Stimulated activated CD4-positive, alpha-beta T cell treated with anti-CD3 and anti-CD28 coated beads, Interleukin-1b, Interleukin-23, amount 100 ng/mL, for 48 hours (primary cell): ENCODE measurements at places on chromosomes 7 and 10.

- DNase-seq, result no peak
Observed at GRCh38 chr7:45143616-45144015, 14.0 kb upstream of the RAMP3 start.

- DNase-seq, result no peak
Observed at GRCh38 chr7:5477723-5478531, 54.3 kb upstream of the TNRC18 start.

DNA sequence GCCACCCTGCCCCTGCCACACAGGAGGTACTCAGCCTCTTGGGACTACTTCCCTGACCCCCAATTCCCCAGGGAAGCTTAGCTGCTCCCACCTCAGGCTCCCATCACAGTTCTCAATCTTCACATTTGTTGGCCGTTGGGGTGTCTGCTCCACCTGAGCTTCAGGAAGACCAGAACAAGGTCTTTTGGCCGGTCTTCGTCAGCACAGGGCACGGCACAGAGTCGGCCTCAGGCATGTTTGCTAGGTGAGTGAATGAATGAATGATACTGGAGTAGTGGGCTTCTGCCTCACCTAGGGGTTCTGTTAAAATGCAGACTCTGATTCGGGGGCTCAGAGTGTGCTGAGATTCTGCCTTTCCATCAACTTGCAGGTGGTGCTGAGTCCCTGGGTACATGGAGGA, 20.3 kb downstream of the GPRIN2 start:
- no peak for DNase-seq

GRCh38 chr10:88037623-88038022, 174.2 kb downstream of the PTEN start:
- DNase-seq, result no peak

DNA sequence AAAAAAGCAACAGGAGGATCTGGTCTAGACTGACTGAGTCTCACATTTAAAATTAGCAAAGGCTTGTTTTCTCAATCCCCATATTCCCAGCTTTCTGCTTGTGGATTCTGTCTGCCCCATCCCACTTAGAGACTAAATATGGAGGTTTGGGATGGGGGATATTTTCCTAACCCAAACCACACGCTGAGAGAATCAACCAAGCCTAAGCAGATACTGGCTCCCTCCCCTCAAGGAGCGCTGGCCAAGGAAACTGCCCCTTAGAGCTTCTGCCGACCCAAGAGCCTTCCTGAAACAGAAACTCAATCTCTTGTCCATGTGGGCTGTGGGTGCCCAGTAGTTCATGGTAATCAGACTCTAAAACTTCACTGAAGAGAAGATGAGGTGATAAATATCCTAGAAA, 3.9 kb downstream of the FFAR4 start:
- DNase-seq, result no peak

DNA sequence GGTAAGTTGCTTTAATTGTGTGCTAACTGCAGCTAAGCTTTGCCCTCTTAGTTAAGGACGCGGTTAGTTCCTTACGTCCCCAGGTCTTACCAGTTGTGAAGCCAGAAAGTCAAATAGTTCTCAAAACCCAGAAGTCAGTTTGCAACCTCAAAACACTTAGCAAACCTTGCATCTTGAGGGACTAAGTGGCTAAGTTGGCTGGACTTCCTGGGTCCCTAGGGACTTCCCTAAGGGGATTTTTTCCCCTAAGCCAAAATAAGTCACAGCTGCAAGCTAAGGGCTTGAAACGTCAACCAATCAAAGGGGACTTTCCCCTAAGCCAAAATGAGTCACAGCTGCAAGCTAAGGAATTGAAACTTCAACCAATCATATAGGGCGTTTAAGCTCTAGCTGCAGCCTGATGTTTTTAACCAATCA, 36.2 kb upstream of the HECW1 start:
- peak; percentile 33 for DNase-seq

- no peak for DNase-seq
Observed at GRCh38 chr7:25643770-25644394, 415.6 kb upstream of the NPVF start.

DNA sequence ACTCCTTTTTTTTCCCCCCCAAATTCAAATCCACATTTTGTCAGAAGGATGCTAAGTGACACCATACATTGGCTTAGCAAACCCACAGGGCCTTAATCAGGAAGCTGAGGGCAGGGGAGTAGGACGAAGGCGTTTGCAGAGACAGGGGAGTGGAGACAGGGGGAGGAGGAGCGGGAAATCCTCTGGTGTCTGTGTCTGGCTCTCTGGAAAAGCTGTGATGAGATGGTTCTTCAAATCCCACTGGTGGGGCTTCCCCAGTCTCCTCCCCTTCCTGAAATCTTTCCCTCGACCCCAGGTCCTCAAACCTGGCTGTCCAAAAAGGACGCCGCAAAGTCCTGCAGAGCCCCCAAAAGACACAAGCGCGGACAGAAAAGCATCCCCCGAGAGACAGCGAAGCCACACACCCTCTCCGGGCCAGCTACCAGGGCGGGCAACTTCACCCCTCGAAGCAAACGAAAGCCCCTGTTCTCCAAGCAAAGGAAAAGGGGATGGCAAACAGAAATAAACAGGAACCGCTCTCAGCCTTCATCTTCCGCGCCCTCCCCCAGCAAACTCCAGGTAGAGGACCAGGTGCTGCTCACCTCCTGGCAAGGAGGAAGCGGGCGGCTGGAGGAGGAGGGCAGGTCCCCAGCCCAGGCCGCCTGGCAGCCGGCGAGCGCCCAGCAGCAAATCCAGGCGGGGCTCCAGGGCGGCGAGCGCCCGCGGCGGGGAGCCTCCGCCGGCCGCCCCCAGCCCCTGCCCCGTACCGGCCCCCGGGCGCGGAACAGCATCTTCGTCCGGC, 520 bp downstream of the ELAPOR2 start:
- DNase-seq, result peak; percentile 2

DNA sequence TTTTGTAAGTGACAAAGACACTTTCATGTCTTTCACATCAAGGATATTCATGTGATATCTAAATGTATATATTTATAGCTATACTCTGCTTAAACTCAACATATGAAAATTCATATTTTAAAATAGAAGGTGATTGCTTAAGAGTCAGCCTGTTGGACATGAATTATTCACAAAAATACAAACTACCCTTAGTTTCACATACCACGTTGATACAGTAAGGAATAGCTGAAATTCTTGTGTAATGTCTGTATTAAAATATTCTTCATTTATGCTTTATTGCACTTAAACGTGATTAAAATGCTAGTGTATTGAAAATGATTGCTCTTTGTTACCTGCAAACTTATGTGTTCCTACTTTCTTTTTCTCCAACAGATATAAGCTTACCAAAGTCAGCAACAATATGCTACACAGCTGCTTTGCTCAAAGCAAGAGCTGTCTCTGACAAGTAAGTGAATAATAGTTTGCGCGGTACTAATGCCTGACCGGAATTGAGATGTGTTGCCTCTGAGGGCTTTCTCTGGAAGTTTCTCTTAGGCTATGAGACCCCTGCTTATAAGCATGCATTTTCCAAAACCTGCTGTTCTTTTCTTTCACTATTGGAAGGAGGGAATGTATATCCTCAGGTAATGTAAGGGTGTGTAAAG, 133.8 kb downstream of the WNT2 start:
- no peak for DNase-seq

DNA sequence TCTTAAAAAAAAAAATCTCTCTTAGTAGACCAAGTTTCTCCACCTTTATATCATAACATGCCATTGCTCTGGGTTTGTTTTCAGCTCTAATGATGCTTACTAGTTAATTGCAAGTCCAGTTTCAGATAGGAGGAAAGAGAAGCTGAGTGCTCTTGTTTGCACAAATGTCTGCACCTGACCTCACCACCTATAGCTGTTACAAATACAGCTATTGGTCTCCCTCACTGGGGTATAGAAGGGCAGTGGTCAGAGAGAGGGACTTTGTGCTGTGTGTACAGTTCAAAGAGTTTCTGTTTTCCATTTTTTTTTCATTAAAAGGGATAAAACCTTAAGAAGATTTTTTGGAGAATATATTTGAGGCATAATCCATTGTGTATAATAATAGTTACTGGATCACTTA, 52.7 kb downstream of the TAS2R16 start:
- DNase-seq, result no peak

GRCh38 chr7:71267734-71268469, 136.0 kb downstream of the GALNT17 start:
- DNase-seq, result no peak

GRCh38 chr7:156639426-156640256, 933 bp upstream of the RNF32 start:
- DNase-seq, result peak; percentile 6

DNA sequence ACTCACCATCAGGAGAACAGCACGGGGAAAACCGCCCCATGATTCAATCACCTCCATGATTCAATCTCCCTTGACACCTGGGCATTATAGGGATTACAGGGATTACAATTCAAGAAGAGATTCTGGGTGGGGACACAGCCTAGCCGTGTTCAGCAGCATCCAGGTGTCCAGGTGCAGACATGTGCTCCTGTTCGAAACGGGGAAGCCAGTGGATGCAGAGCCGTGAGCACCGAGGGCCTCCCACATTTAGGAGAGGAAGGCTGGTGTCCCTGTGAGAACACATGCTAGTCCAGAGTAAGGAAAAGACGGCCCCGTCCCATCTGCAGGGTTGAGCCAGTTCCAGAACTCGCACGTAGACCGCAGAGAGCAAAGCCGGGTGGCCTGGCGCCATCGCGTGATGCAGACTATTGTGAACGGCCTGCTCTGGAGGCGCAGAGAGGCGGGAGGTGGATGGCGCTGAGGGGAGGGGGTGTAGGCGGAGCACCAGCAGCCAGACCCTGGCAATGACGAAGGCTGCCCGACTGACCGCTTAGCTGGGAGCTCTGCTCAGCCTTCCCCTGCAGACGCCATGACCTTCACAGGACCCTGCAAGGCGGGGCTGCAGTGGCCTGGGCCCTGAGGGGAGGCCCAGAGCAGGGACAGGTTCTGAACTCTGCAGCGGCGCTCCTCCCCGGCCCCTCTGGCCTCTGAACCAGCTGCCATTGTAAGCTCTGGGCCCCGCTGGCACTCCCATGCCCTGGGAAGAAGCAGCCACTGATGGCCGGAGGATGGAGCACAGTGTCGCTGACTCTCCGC, 141.6 kb upstream of the TCERG1L start:
- no peak for DNase-seq

DNA sequence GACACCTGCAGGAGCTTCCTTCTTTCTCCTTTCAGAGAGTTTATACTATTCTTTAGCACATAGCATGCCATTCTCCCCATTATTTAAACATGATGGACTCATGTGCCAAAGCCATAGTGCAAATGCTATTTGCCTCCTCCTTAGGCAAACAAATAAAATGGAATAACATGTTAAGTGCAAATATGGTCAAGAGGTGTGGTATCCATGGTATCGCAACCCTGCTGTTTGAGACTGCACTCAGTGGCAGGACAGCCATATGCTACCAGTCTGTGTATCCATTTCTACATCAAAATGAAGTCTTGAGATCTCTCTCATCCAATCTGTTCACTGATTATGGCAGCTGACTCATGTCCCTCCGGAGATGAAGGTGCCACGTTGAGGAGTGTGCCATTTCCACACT, 22.8 kb downstream of the HEPACAM2 start:
- DNase-seq, result no peak

- DNase-seq, result no peak
Observed at GRCh38 chr10:89550509-89550908, 15.1 kb upstream of the SLC16A12 start.

DNA sequence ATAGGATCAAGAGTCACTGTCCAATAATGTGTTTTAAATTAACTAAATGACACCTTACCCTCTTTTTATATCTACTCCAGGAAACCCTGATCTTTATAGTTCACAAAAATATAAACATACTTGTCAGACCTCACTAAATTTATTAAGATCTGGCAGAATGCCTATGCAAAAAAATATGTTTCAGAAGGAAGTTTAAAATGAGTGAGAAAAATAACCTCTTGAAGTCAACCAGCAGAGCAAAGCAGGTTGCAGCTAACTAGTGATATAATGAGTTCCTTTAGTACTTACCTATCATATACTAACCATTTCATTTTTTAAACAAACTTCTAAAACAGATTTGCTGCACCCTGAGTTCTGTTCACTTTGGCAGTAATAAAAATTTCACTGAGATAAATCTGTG, 14.0 kb upstream of the HGF start:
- no peak for DNase-seq

DNA sequence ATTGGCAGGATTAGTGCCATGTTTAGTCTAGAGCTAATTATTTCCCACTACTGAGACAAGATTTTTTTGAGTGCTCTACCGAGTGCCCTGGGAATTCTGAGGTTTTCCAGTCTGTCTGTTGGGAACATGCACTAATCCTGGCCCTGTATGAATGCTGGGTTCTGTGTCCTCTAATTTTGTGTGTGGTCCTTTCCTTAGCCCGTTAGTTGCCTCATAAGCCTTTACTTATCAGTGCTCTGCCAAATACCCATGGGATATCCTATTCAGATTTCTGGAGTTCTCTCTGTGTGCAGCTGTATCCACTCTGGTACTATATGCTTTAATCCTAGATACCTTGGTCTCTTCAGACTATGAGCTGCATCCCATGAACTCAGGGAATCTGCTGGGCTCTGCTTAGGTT, 13.1 kb downstream of the CSGALNACT2 start:
- DNase-seq, result no peak

GRCh38 chr10:120788771-120789170, 62.4 kb upstream of the WDR11 start:
- no peak for DNase-seq

DNA sequence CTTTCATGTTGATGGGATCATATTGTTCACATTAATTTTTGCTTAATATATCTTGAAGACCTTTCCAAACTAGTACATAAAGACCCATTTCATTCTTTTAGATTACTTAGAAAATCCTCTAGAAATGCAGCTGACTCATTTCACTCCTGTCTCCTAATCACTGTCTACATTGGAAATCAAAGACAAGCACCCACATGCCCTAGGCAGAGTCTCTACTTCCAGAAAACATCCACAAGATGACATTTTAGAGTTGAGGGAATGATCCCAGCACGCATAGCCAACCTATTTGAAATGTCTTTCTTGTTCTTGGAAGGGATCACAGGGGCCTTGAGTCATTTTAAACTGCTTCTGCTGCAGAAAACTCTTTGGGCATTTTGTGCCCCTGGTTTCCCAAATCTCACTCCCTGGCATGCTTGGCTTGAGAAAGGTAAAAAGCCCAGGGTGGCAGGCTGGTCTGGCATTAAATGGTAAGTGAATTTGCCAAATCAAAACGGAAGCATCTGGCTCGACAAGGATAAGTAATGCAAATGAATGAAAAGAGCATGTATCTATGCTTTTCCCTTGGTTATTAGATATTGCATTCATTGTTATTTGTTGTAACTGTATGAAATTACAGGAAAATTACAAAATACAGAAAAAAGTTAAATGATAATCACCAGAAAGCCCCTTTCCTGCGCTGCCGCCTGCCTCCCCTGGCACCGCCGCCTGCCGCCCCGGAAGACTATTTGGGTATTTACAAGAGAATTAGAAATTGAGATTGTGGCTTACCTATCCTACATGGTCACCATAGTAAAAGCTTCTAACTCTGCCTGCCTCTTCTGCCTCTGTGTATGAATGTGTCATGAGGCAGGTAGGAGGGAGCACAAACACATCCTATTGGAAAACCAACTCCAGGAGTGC, 225.3 kb downstream of the PTEN start:
- no peak for DNase-seq

- no peak for DNase-seq
Observed at GRCh38 chr10:19993714-19994315, 177.6 kb downstream of the PLXDC2 start.
